Esophagus muscularis mucosa (tissue), 4 donors: ENCODE measurements at places on chromosomes 16 and 17.

DNA sequence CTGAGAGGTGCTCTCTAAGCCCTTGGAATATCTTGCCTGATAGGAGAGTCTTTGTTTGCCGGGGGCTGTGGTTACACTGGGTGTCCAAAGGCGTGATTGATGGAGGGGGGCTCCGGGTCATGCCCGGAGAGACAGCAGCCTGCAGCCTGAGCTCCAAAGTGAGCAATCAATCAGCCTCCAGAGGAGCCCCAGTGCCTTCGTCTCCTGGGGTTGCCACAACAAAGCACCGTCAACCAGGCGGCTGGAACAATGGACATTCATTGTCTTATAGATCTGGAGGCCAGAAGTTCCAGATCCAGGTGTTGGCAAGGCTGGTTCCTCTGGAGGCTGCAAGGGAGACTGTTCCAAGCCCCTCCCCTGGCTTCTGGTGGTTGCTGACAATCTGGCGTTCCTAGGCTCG is 24.0 kb upstream of the GINS2 start:
- DNase-seq: no peak

DNA sequence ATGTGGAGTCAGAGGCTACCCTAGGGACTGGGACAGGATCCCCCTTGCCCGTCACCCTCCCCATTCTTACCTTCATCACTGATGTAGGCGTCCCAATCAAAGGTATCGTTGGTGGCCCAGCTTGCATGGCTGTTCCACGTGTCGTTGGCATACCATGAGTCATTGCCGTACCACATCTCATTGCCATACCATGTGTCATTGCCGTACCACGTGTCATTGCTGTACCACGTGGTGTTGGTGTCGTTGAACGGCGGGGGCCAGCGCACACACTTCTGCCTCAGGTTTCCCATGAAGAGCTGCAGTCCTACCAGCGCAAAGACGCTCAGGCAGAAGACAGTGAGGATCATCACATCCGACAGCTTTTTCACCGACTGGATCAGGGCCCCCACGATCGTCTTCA is 4.8 kb downstream of the SCN4A start:
- no peak for DNase-seq

DNA sequence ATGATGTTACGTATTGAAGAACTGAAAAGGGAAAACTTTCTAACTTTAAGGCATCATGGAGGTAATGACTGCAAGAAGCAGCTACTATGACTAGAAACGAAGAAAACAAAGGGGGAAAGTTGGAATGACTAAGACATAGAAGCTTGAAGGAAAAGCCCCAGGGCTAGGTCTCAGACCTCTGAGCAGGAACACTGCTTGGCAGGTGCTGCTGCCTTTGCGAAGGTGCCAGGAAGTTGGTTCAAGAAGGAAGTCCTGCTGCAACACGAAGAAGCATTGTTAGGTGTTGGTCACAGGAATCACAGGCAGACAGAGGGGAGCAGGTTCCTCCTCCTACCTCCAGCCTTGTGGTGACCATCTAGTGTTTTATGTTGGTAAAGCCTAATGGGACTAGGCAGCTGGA is 48.1 kb upstream of the HS3ST4 start:
- no peak for DNase-seq

GRCh38 chr16:53093162-53093744 is 38.5 kb downstream of the CHD9 start:
- no peak for DNase-seq

GRCh38 chr16:27312580-27313421 is 973 bp upstream of the IL4R start:
- no peak for DNase-seq

GRCh38 chr16:9139965-9140364 is 48.5 kb downstream of the HAPSTR1 start:
- no peak for DNase-seq

DNA sequence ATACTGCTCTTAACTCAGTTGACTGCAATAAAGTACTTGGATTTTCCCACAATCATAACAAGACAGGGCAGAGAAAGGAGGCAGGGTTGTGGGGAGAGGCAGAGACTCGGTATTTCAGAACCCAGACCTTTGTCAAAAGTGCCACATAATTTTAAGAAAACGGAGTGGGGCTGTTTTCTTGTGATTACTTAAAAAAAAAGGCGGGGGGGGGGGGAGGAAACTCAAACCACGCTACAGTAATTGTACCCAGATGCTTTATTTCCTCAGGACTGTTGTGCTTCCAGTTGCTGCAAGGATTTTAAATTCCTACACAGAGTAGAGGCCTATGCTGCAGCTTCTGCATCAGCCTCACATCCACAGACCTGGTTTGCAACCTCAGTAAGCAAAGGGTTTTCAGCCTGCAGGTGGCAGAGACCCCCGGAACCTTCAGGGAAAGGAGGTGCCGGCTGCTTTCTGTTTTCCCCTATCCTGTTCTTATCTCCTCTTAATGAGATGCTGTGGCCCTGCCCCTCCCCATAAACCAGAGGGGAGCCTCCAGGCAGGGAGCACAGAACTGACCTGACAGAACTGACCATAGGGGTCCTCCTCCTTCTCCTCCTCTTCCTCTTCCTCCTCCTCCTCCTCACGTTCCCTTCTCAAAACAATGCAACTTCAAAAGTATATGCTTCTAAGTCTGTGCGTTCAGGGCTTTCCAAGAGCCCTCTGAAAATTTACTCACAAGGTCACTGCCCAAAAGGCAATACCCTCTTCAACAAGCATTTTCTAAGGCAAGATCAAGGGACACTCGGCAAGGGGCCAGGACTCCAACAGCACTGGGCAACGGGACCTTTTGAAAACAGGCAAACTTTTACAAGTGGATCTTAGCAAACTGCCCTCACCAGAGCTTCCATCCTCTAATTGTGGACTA is 7.5 kb downstream of the AXIN2 start:
- DNase-seq: no peak

GRCh38 chr16:69513180-69513966 is 52.4 kb upstream of the NFAT5 start:
- DNase-seq: no peak

- DNase-seq: no peak
These were observed 30.7 kb upstream of the PIK3R6 start for GRCh38 chr17:8898126-8898525.
